Stimulated activated naive CD4-positive, alpha-beta T cell treated with Interleukin-2 at 50 U/mL for 16 hours (primary cell): ENCODE measurements at places on chromosomes 5 and 9.
A peak's percentile ranks its signal among the peaks of the same experiment; 100 is the strongest.

DNA sequence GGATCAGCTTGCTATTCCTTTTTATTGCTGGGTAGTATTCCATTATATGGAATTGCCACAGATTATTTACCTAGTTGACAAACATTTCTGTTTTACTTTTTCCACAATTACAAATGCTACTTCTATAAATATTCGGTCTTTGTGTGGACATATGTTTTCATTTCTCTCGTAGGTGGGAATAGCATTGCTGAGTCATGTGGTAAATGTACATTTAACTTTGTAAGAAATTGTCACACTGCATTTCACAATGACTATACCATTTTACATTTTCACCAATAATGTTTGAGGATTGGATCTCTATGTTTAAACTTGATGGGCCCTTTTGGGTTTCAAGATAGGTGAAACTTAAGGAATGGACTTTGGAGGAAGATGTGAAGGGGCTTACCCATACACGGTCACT lies 19.7 kb downstream of the RAI14 start:
- DNase-seq = no peak

DNA sequence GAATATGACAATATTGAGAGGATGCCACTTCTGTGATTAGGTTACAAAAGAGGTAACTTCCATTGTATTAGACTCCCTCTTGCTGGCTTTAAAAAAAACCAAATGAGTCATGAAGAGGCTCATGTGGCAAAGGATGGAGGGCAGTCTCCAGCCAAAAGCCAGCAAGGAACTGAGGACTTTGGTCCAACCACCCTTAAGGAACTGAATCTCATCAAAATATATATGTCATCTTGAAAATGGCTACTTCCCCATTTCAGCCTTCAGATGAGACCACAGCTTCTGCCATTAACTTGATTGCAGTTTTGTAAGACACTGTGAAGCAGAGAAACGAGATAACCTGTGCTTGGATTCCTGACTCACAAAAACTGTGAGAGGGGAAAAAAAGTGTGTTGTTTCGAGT lies 15.5 kb upstream of the TRIM32 start:
- DNase-seq = no peak

DNA sequence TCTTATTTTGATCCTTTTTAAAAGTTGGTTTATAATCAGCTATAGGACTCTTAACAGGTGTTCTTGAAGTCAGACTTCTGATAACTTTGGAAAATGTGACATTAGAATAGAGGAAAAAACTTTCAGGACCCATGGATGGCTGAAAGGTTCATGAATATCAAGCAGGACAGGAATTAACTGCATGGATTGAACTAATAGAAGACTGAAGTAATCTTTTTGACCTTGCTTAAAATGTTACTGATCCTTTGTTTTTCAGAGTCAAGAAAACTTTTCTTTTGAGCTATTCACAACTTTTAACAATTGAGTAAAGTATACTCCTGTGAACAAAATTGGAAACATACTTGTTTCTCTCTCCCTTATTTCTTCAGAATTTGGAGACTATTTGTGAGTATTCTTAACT lies 79.2 kb downstream of the PLK2 start:
- no peak for DNase-seq

DNA sequence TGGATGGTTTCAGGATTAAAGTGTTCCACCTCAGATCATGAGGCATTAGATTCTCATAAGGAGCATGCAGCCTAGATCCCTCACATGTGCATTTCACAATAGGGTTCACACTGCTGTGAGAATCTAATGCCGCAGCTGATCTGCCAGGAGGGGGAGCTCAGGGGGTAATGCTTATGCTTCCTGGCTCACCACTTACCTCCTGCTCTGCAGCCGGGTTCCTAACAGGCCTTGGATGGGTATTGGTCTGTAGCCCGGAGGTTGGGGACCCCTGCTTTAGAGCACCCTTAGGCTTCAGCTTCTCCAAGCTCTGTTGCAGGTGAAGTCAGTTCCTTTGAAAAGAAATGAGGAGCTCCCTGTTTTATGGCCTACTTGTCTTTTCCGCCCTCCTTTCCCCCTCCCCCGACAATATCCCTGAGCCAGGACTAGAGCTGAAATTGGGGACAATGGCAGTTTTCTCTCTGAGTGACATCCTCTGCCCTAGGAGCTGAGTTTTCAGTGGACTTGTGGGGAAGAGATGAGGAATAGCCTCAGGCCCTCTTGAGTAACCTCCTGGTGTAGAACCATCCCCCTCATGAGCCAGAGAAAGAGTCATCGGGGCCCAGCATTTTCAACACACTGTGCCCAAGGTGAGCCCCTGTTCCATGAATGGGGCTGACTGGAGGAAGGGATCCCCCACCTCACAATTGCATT lies 16.2 kb upstream of the MAT2B start:
- no peak for DNase-seq

- DNase-seq = peak; percentile 93
Measured at GRCh38 chr5:1799602-1800471, at the start of gene MRPL36. MRPL36 (minus strand) TSS chr5:1799837; CDS start chr5:1798935, 902 bp downstream.
